ENCODE measurements at places on chromosomes 4 and X. TPM values are rescaled to one million over a fixed set of nuclear protein-coding genes. Genes with fewer than 3 reads are reported as not detected.

TMEM129 gene
- total RNA-seq: 19.8 TPM

TMSB4X gene
- 18,385 TPM for total RNA-seq

LUZP4 gene
- total RNA-seq: not detected

SPANXN3 gene
- not detected for total RNA-seq

TMPRSS11E gene
- total RNA-seq: not detected

GRCh38 chr4:4386736-4387392 lies at the start of gene NSG1:
Gene NSG1 (plus strand): TSS chr4:4387102. CDS start chr4:4387630, 528 bp downstream.
- peak; percentile 17 for DNase-seq

DNA sequence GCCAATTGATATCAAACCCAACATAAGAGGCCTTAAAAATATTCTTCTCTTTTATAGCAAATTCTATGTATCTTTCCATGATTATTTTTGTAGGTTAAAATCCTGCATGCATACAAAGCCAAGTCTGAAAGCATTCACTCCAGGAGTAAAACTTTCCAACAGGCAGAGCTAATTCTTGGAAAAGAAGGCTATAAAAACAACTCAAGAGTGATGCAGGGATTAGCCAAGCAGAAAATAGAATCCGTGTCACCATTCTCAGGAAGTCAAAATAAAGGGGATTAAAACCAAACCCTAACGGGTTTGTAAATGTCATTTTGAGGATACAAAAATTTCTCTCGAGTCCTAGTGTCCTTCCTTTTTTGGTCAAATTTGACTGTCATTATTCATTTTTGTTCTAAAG lies 412.4 kb downstream of the DMD start:
- DNase-seq: no peak

DNA sequence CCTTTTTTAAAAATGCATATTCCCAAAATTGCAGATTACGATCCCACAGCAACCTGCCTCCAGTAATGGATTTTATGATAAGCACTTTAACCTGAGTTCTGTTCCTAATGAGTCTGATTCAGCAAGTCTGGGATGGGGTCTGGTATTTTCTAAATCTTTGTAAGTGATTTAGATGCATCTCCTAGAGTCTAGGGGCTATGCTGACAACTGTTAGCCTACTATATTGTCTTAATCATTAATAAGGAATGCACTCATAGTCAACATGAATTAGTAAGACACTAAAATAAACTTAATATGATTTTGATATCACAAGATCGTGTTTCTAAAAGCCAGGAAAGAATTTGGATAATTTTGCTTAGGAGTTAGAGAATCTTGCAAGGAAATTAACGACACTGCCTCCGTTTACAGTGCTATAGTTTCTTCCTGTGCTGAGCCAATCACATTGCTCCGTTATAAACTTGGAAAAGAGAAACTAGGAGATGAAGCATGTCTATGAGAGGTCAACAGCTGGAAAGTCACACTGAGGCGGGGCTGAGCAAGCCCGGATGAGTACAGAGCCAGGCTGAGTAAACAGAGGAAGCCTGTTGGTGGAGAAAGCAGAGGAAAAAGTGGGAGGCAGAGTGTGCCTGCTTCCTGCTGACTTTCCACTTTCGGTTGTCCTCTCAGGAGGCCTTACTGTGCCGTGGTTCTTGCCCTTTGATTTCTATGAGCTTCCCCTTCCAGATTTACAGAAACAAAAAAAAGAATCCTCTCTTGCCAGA lies 5.4 kb downstream of the SCARB2 start:
- DNase-seq: peak; percentile 98

GRCh38 chr4:54227256-54228055 lies 1.6 kb upstream of the PDGFRA start:
- DNase-seq: peak; percentile 22

GRCh38 chr4:71211748-71212147 lies 127.1 kb upstream of the SLC4A4 start:
- DNase-seq: no peak

GRCh38 chr4:183988874-183989273 lies 83.8 kb downstream of the STOX2 start:
- no peak for DNase-seq

DNA sequence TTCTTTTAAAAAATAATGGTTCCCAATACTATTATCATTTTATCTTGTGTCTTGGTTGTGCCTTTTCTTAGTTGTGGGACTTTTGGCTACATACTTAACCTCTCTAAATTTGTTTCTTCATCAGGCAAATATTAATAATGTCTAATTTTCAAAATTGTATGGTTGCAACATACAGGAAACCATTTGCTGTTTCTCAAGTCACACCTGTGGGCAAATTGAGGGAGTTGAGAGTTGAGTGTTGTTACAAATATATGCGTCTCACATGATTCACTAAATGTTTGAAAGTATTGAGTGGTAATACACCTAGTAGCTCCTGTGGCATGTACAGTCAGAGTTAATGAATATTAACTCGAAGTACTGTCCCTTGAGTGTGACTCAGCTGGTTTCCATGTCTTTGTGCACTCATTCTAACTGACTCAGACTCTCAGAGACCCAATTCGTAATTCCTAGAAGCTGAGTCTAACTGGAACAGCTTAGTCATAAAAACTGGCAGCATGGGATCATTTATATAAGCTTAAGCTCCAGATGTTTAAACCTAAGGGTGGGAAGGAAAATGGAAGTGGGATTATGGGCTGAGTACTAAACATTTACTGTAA lies 802.4 kb downstream of the TRIML1 start:
- DNase-seq: no peak

DNA sequence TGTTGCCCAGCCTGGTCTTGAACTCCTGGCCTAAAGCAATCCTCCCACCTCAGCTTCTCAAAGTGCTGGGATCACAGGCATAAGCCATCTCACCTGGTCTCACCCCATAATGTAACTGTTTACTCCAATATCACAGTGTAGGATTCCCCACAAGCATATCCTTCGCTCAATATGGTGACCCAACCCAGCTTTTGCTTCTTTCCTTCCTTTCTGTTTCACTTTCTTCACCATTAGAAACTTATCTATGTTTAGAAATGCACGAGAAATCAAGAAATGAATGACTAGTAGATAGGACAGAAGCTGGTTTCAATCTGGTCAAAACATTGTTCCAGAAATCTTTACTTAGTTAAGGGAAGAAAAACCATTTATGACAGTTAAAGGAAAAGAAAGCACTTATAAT lies 18.9 kb downstream of the TSPAN5 start:
- no peak for DNase-seq

DNA sequence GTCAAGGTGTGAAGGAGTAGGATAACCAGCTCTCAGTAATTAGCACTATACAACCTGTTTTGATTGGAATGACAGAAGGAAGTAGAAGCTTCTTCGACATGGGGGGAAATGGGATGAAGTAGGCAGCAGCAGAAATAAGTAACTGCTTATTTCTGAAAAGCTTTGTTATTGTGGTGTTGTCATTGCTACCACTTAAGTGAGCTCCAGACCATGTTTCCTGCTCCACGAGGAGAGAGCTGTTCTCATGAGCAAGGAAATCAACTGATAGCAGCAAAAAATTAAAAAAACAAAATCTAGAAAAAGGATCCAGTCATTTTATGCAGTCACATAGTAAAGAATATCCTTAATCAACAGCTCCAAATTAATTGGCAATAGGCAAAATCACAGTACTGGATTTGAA lies 106.1 kb upstream of the TLL1 start:
- no peak for DNase-seq

- no peak for DNase-seq
Observed at GRCh38 chr4:184907216-184907615, 81.4 kb upstream of the ACSL1 start.

GRCh38 chr4:42488554-42488953 lies 91.3 kb downstream of the SHISA3 start:
- DNase-seq: no peak

GRCh38 chr4:147591106-147591505 lies 26.1 kb upstream of the TMEM184C start:
- no peak for DNase-seq

- DNase-seq: no peak
Observed at GRCh38 chr4:87669373-87669772, 19.3 kb downstream of the DMP1 start.

All from dermis microvascular lymphatic vessel endothelial cell (primary cell).